ENCODE measurements at places on chromosomes 12 and 14. TPM values are rescaled to one million over a fixed set of nuclear protein-coding genes. Genes with fewer than 3 reads are reported as not detected.

KCNMB4 gene
- total RNA-seq: 3.3 TPM

TAS2R42 gene
- total RNA-seq: not detected

SYCP3 gene
- total RNA-seq: 0.65 TPM

KRT75 gene
- not detected for total RNA-seq

RPL10L gene
- total RNA-seq: not detected

DPY19L2 gene
- total RNA-seq: 40.8 TPM

SLC17A8 gene
- not detected for total RNA-seq

TAC3 gene
- total RNA-seq: not detected

RNFT2 gene
- 3.0 TPM for total RNA-seq

CLEC4D gene
- 1.4 TPM for total RNA-seq

RPAP3 gene
- total RNA-seq: 22.7 TPM

GUCY2C gene
- total RNA-seq: not detected

DAO gene
- total RNA-seq: not detected

GAS2L3 gene
- 5.8 TPM for total RNA-seq

TSHR gene
- 0.30 TPM for total RNA-seq

NYNRIN gene
- total RNA-seq: 31.6 TPM

P3H3 gene
- total RNA-seq: 66.3 TPM

LRFN5 gene
- 0.94 TPM for total RNA-seq

PTMS gene
- 396 TPM for total RNA-seq

SLC7A7 gene
- total RNA-seq: 16.7 TPM

FAM90A1 gene
- total RNA-seq: 0.32 TPM

C14orf39 gene
- total RNA-seq: not detected

CLEC1A gene
- total RNA-seq: 12.9 TPM

PAWR gene
- 150 TPM for total RNA-seq

SALL2 gene
- 12.2 TPM for total RNA-seq

MFAP5 gene
- 59.7 TPM for total RNA-seq

PIWIL1 gene
- total RNA-seq: not detected

SERPINA6 gene
- total RNA-seq: not detected

PRPF39 gene
- 30.4 TPM for total RNA-seq

GPR137C gene
- 1.7 TPM for total RNA-seq

ANO4 gene
- 0.42 TPM for total RNA-seq

TULP3 gene
- total RNA-seq: 35.0 TPM

IL22 gene
- total RNA-seq: not detected

FAR2 gene
- total RNA-seq: 11.5 TPM

ARHGAP5 gene
- 120 TPM for total RNA-seq

RHEBL1 gene
- total RNA-seq: 0.55 TPM

KRT72 gene
- not detected for total RNA-seq

ZNF219 gene
- total RNA-seq: 33.0 TPM

STAC3 gene
- total RNA-seq: 5.8 TPM

CCDC184 gene
- total RNA-seq: 2.2 TPM

KLHL33 gene
- total RNA-seq: 1.3 TPM

KRT86 gene
- total RNA-seq: 0.45 TPM

CLEC4C gene
- total RNA-seq: not detected

POTEG gene
- not detected for total RNA-seq

CLEC1B gene
- not detected for total RNA-seq

TEAD4 gene
- 27.1 TPM for total RNA-seq

DIO3 gene
- 3.9 TPM for total RNA-seq

REM2 gene
- total RNA-seq: 0.75 TPM

OTX2 gene
- total RNA-seq: not detected

GRIP1 gene
- 3.4 TPM for total RNA-seq

NEUROD4 gene
- total RNA-seq: not detected

HCAR1 gene
- total RNA-seq: 0.13 TPM

GPR68 gene
- 6.3 TPM for total RNA-seq

SMIM41 gene
- total RNA-seq: 0.84 TPM

CTSG gene
- 26.1 TPM for total RNA-seq
